ENCODE measurements at places on chromosomes 7 and 10. TPM values are rescaled to one million over a fixed set of nuclear protein-coding genes. Genes with fewer than 3 reads are reported as not detected.
A peak's percentile ranks its signal among the peaks of the same experiment; 100 is the strongest.

- no peak overlapping the region for H3K4me3 ChIP-seq
- H3K36me3 ChIP-seq = no peaks in the 10 kb centered on the region
- H3K27me3 ChIP-seq = no peaks in the 10 kb centered on the region
Measured at GRCh38 chr10:130844310-130844709, 467.2 kb downstream of the TCERG1L start.

Gene ACSL5
- 12.5 TPM for total RNA-seq

GRCh38 chr7:101818287-101819071, 1.1 kb downstream of the CUX1 start:
- no peak for DNase-seq
- no peaks in the 10 kb centered on the region for H3K27me3 ChIP-seq
- peak overlapping the region; percentile 99 for H3K27ac ChIP-seq
- H3K4me1 ChIP-seq = no peaks in the 10 kb centered on the region
- H3K36me3 ChIP-seq = no peaks in the 10 kb centered on the region

Gene RELN
- 2.9 TPM for total RNA-seq

Gene AKR1C3
- total RNA-seq = 6.0 TPM

- no peak for DNase-seq
- H3K4me1 ChIP-seq = no peaks in the 10 kb centered on the region
- no peaks in the 10 kb centered on the region for H3K36me3 ChIP-seq
- H3K27ac ChIP-seq = no peak overlapping the region
Measured at GRCh38 chr10:126536148-126536547, 134.3 kb downstream of the C10orf90 start.

DNA sequence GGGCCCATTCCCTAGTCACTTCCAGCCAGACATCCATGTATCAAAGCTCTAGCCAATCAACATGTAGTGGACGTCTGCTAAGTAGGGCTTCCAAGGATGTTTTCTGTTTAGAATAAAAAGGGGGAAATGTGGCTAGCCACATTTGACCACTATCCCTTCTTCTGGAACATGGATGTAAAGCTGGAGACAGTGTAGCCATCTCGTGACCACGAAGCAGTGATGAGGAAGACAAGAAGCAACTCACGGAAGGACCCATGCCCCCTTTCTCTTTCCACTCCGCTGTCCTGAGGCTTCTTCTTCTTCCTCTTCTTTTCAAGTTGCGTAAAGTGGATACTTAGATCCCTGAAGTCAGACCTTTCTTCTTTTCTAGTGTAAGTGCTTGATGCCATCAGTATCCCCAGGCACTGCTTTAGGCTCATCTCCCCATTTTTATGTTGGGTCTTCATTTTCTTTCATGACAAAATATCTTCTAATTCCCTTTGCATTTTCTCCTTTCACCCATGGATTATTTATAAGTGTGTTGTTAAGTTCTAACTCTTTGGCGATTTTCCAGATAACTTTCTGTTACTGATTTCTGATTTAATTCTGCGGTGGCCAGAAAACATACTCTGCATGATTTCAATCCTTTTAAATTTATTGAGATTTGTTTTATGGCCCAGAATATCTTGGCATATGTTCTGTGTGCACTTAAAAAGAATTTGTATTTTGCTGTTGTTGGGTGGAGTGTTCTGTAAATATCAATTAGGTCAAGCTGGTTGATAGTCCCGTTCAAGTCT, 594.5 kb downstream of the SDK1 start:
- no peak for DNase-seq
- no peak overlapping the region for H3K27ac ChIP-seq
- H3K27me3 ChIP-seq = no peaks in the 10 kb centered on the region
- no peaks in the 10 kb centered on the region for H3K4me1 ChIP-seq
- no peak overlapping the region for H3K4me3 ChIP-seq

GRCh38 chr7:118245267-118246040, 20.9 kb downstream of the ANKRD7 start:
- no peak overlapping the region for H3K4me3 ChIP-seq
- H3K36me3 ChIP-seq = no peaks in the 10 kb centered on the region
- H3K4me1 ChIP-seq = no peaks in the 10 kb centered on the region
- no peak for DNase-seq

Gene CUBN
- 4.0 TPM for total RNA-seq

GRCh38 chr10:116947841-116948529, 57.0 kb downstream of the SHTN1 start:
- no peak overlapping the region for H3K4me3 ChIP-seq
- no peaks in the 10 kb centered on the region for H3K27me3 ChIP-seq
- no peaks in the 10 kb centered on the region for H3K4me1 ChIP-seq
- DNase-seq = no peak

GRCh38 chr10:90326498-90327267, 531.2 kb downstream of the HTR7 start:
- H3K36me3 ChIP-seq = no peaks in the 10 kb centered on the region
- H3K27ac ChIP-seq = no peak overlapping the region
- no peak overlapping the region for H3K4me3 ChIP-seq
- no peak for DNase-seq
- no peaks in the 10 kb centered on the region for H3K27me3 ChIP-seq

Gene CLDN3
- not detected for total RNA-seq

Gene ELN
- total RNA-seq = 427 TPM

Gene CYP26C1
- not detected for total RNA-seq

- no peak overlapping the region for H3K4me3 ChIP-seq
- H3K27ac ChIP-seq = no peak overlapping the region
- no peak for DNase-seq
- H3K4me1 ChIP-seq = no peaks in the 10 kb centered on the region
- H3K27me3 ChIP-seq = no peaks in the 10 kb centered on the region
- no peaks in the 10 kb centered on the region for H3K36me3 ChIP-seq
Measured at GRCh38 chr10:107430446-107430845, 265.9 kb upstream of the SORCS1 start.

Gene LIPJ
- total RNA-seq = not detected

DNA sequence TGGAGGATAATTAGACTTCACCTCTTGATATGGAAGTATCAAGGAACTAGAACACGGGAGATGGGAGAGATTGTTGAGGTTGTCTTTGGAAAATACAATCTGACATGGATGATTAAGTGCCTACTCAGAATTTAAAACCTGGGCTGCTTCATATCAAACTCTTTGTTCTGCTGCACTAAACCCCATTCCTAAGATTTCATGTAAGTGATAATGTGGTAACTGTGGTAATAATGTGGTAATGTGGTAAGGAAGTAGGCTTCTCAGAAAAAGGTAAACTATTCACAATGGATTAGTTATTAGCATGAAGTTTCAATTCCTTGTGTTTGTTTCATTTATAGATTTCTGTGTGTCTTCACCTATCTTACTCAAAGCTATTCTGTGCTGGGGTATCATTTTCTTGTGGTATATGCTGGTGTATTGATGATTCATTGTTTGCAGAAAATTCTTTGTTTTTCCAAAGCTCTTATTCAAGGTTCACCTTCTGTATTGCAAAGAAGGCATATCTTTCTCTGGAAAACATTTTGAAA, 129.9 kb upstream of the TAC1 start:
- H3K4me1 ChIP-seq = no peaks in the 10 kb centered on the region
- H3K27ac ChIP-seq = no peak overlapping the region
- H3K27me3 ChIP-seq = no peaks in the 10 kb centered on the region

- no peaks in the 10 kb centered on the region for H3K27me3 ChIP-seq
- H3K36me3 ChIP-seq = no peaks in the 10 kb centered on the region
- no peak for DNase-seq
- no peak overlapping the region for H3K27ac ChIP-seq
Measured at GRCh38 chr7:98506471-98506870, 105.6 kb upstream of the BAIAP2L1 start.

- no peaks in the 10 kb centered on the region for H3K4me1 ChIP-seq
- H3K27ac ChIP-seq = no peak overlapping the region
- no peaks in the 10 kb centered on the region for H3K27me3 ChIP-seq
- H3K36me3 ChIP-seq = no peaks in the 10 kb centered on the region
- no peak for DNase-seq
Measured at GRCh38 chr7:26208040-26208439, 6.5 kb downstream of the CBX3 start.

DNA sequence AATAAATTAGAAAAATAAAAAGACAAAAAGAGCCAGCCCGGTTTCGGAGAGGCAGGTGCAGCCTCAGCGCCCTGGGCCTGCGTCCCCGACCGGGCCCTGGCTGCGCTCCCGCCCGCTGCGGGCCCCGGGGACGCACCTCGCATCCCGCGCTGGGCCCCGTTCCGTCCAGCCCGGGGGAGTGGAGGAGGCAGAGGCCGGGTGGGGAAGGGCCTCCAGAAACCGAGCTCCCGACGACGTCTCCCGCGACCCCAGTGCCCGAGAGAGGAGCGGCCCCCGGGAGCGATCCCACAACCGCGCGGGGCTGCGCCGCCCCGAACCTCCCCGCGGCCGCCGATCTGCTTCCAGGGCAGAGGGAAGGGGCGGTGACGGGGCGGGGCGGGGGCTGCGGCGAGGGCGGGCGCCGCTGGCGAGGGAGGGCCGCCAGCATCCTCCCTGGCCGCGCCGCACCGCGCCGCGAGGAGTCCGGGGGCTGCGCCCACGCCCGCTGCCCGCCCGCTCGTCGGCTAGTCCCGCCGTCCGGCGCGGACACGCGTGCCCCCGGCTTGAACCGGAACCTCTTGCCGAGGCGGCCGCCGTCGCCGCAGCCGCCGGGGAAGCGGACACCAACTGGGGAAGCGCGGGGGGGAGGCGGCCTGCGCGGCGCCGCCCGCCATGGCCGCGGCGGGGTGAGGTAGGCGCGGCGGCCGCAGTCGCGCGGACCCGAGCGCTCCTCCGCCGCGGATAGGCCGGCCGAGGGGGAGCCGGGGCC, at the start of gene CCNY:
Gene CCNY, plus strand, starts transcription at position 426 of the 748 bp plus-strand sequence. CDS start 545 bp downstream, outside the sequence.
- H3K36me3 ChIP-seq = no peaks in the 10 kb centered on the region
- peak within 1 kb of the TSS; percentile 85 for H3K27ac ChIP-seq
- peaks cover 9% of the 10 kb centered on the region for H3K4me1 ChIP-seq
- peak within 1 kb of the TSS; percentile 95 for H3K4me3 ChIP-seq
- H3K27me3 ChIP-seq = no peaks in the 10 kb centered on the region
- DNase-seq = peak; percentile 77

GRCh38 chr10:78178940-78179339, 145.3 kb downstream of the RPS24 start:
- H3K4me3 ChIP-seq = no peak overlapping the region
- H3K4me1 ChIP-seq = no peaks in the 10 kb centered on the region
- no peaks in the 10 kb centered on the region for H3K36me3 ChIP-seq
- no peaks in the 10 kb centered on the region for H3K27me3 ChIP-seq
- no peak overlapping the region for H3K27ac ChIP-seq
- no peak for DNase-seq

GRCh38 chr7:151157645-151158329, 9.7 kb downstream of the GBX1 start:
- DNase-seq = no peak
- H3K27ac ChIP-seq = no peak overlapping the region
- H3K4me3 ChIP-seq = no peak overlapping the region
- H3K36me3 ChIP-seq = no peaks in the 10 kb centered on the region

Gene SND1
- 75.9 TPM for total RNA-seq

GRCh38 chr7:37109016-37109683, 339.5 kb downstream of the ELMO1 start:
- no peak for DNase-seq
- no peak overlapping the region for H3K4me3 ChIP-seq
- H3K27ac ChIP-seq = no peak overlapping the region
- H3K36me3 ChIP-seq = no peaks in the 10 kb centered on the region
- no peaks in the 10 kb centered on the region for H3K4me1 ChIP-seq

- no peak overlapping the region for H3K27ac ChIP-seq
- H3K36me3 ChIP-seq = no peaks in the 10 kb centered on the region
- no peak overlapping the region for H3K4me3 ChIP-seq
- no peaks in the 10 kb centered on the region for H3K27me3 ChIP-seq
- peak; percentile 64 for DNase-seq
Measured at GRCh38 chr10:17910125-17910789, 41.5 kb upstream of the SLC39A12 start.

GRCh38 chr10:77463967-77464745, 173.5 kb downstream of the KCNMA1 start:
- no peak overlapping the region for H3K4me3 ChIP-seq
- DNase-seq = no peak
- H3K27me3 ChIP-seq = no peaks in the 10 kb centered on the region
- H3K4me1 ChIP-seq = no peaks in the 10 kb centered on the region
- no peaks in the 10 kb centered on the region for H3K36me3 ChIP-seq

Gene GIMAP2
- 20.1 TPM for total RNA-seq
